ENCODE measurements at places on chromosomes 6 and 20. TPM values are rescaled to one million over a fixed set of nuclear protein-coding genes. Genes with fewer than 3 reads are reported as not detected.

CALHM6 gene
- total RNA-seq: 1.3 TPM

HLA-DOA gene
- total RNA-seq: 2.0 TPM

DNA sequence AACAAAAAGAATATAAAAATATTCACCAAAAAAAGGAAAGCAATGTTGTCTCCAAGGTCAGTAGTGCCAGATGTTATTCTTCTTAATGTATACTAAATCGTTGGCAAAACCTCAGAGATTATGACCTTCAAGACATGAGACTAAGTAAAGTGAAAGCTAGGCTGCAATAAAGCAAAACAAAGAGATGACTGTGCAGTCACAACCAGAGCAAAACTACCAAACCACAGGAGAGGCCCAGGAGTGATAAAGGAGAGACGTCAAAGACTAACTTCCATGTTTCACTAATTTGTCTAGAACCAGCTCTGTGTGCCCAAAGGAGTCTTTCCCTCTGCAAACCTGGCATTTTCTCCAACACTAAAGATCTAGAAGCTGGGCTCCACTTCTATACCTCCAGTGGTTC is 155.9 kb upstream of the POU3F2 start:
- H3K27me3 ChIP-seq: no peaks in the 10 kb centered on the region
- H3K36me3 ChIP-seq: no peaks in the 10 kb centered on the region
- H3K27ac ChIP-seq: no peak overlapping the region
- H3K4me3 ChIP-seq: no peak overlapping the region
- DNase-seq: no peak

- H3K27me3 ChIP-seq: no peaks in the 10 kb centered on the region
- no peak overlapping the region for H3K4me3 ChIP-seq
- peaks cover 4% of the 10 kb centered on the region for H3K4me1 ChIP-seq
- no peak for DNase-seq
Observed at GRCh38 chr20:14406495-14406894, 69.1 kb upstream of the FLRT3 start.

DNA sequence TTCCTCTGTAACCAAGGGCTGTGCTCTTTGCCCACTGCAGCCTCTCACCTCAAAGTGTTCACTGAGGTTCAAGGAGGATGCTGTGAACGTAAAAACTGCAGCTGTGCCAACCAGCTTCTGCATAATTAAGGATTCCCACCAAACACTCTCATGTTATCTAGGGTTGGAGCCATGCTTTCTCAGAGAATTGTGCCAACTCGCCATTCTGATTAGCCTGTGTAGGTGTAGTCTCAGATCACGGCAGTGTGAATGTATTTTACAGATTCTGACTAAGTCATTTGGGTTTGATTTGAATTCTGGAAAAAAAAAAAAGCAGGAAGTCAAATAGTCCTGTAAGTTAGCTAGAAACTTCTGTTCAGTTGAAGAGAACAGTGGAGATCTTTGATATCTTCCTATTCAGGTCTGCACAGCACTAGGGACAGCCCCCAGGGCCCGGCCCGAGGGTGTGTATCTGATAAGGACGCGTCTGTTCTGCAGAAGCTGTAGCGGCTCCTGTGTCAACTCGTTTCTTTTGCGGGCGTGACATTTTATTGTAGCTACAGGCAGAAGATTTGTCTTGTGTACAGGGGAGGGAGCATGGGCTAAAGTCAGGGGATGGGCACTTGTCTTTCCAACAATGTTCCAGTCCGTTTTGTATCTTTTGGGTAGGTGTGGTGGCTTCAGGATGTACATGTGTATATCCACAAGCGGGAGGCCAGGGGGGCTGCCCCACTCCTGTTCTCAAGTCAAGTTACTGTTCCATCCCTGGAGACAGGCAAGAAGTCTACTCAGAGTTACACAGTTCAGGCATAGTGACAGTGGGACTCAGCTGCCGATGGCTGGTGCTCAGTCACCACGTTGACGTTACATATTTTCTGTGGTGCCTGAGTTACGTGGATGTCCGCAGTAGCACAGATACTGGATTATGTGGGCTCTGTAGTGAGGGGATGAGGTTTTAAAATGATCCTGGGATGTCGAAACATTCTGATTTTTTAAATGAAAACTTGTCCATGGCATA is 12.4 kb downstream of the IRF4 start:
- H3K27me3 ChIP-seq: no peaks in the 10 kb centered on the region
- no peaks in the 10 kb centered on the region for H3K4me1 ChIP-seq
- no peaks in the 10 kb centered on the region for H3K36me3 ChIP-seq
- H3K27ac ChIP-seq: no peak overlapping the region
- no peak for DNase-seq

DNA sequence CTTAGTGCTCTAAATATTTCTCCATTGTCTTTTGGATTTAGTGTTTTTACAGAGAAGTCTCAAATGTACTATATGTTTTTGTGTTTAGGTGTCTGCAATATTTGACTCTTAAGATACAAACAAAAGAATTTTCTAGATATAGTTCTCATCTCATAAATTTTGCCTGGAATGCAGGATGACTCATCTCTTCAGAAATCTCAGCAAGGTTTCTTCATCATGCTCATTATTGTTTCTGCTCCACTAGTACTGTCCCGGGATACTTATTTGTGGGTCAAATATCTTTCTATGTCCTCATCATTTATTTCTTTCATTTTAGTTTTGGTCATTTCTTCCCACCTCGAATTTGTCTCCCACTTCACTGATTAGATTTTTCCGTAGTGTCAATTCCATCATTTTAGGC is 9.5 kb downstream of the AHI1 start:
- H3K4me1 ChIP-seq: no peaks in the 10 kb centered on the region
- DNase-seq: no peak
- H3K27me3 ChIP-seq: no peaks in the 10 kb centered on the region
- H3K36me3 ChIP-seq: no peaks in the 10 kb centered on the region
- H3K4me3 ChIP-seq: no peak overlapping the region

- no peaks in the 10 kb centered on the region for H3K4me1 ChIP-seq
- H3K4me3 ChIP-seq: no peak overlapping the region
- H3K27ac ChIP-seq: no peak overlapping the region
- H3K36me3 ChIP-seq: peaks cover 1% of the 10 kb centered on the region
- H3K27me3 ChIP-seq: no peaks in the 10 kb centered on the region
Observed at GRCh38 chr6:57134954-57135353, 37.2 kb upstream of the BAG2 start.

RIMS4 gene
- not detected for total RNA-seq

GRCh38 chr20:16111852-16112412 is 461.3 kb downstream of the KIF16B start:
- no peak for DNase-seq
- H3K4me1 ChIP-seq: no peaks in the 10 kb centered on the region
- H3K27me3 ChIP-seq: no peaks in the 10 kb centered on the region
- no peak overlapping the region for H3K4me3 ChIP-seq
- no peak overlapping the region for H3K27ac ChIP-seq

GRCh38 chr6:109420751-109421150 is 19.7 kb downstream of the PPIL6 start:
- DNase-seq: no peak
- H3K4me1 ChIP-seq: peaks cover 8% of the 10 kb centered on the region
- H3K4me3 ChIP-seq: no peak overlapping the region
- no peak overlapping the region for H3K27ac ChIP-seq

DUSP15 gene
- total RNA-seq: 2.9 TPM

DNA sequence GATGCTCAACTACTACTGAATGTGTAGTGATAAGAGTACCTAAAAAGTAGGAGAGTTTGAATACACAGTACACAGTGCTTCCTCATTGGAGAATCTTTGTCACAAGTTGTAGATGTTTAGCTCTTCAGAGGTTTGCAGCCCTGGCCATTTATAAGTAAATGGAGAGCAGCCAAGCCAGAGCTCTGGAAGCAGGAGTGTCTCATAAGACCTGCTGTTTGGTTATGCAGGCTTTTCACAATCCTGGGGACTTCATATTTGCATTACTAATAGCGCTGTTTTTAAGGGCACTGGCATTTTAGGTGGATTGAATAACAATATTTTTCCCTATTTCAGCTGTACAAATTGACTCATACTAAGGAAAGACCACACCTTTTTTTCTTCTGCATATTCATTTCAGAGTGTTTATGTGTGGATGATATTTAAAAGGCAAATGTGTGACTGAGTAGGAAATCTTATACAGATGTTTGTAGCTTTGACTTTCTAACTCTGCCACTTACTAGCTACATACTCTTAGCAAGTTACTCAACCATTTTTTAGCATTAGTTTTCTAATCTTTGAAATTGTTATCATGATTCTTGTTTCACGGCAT is 730.5 kb upstream of the MAP3K7 start:
- H3K36me3 ChIP-seq: no peaks in the 10 kb centered on the region
- no peak overlapping the region for H3K27ac ChIP-seq
- no peak overlapping the region for H3K4me3 ChIP-seq
- H3K4me1 ChIP-seq: no peaks in the 10 kb centered on the region

DNA sequence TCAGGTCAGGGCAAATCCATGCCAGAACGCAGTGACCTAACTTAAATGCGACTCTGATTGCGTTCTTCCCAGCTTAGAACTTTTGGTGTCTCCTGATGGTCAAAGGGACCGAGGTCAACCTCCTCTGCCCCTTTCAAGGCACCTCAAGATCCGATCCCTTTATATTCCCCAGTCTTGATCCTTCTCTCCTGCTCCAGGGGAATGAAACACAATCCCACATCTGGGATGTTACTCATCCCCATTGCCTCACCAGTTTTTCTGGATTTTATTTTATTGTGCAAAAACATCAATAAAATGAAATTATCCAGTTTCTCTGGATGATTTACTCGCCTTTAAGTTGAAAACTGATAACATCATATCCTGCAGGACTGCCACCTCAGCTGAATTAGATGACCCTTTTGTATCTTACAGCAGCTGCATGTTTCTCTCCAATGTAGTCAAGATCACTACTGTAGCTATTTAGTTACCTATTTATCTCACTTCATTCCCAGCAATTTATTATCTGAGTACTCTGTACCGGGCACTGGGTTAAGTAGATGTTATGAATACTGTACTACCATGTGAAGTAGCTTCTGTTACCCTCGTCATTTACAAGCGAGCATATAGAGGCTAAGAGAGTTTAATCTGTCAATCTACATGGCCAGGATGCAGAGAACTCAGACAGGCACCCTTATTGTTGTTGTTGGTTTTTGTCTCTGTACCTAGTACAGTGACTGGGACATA is 44.0 kb downstream of the IRAK1BP1 start:
- DNase-seq: no peak
- no peak overlapping the region for H3K27ac ChIP-seq
- no peaks in the 10 kb centered on the region for H3K36me3 ChIP-seq
- H3K4me3 ChIP-seq: no peak overlapping the region

- H3K4me3 ChIP-seq: no peak overlapping the region
- H3K27ac ChIP-seq: no peak overlapping the region
- no peak for DNase-seq
- no peaks in the 10 kb centered on the region for H3K36me3 ChIP-seq
- no peaks in the 10 kb centered on the region for H3K27me3 ChIP-seq
Observed at GRCh38 chr20:59138114-59138748, 25.4 kb upstream of the ZNF831 start.
